ENCODE measurements at places on chromosomes 12 and 14.
A peak's percentile ranks its signal among the peaks of the same experiment; 100 is the strongest.

DNA sequence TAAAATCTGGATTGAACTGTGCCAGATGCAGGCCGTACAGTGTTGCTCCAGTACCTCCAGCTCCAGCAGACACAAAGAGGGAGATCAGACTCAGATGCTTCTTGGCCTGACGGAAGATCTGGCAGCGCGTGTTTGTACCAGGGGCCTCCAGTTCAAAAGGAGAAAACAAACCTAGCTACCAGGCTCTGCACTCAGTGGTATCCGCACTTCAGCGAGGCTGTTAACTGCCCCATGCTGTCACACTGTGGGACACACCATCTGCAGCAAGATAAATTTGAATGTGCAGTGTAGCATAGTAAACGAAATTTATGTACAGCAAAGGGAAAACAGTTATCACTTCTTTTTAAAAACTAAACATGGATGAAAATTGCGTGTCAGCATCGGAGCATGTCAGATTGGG, 5.1 kb downstream of the DYNC1H1 start:
- H3K4me1 ChIP-seq, result peaks cover 37% of the 10 kb centered on the region
- DNase-seq, result no peak
- H3K27me3 ChIP-seq, result no peaks in the 10 kb centered on the region
- H3K27ac ChIP-seq, result peak overlapping the region; percentile 71
- H3K4me3 ChIP-seq, result peak overlapping the region; percentile 25
- H3K36me3 ChIP-seq, result peaks cover 27% of the 10 kb centered on the region

DNA sequence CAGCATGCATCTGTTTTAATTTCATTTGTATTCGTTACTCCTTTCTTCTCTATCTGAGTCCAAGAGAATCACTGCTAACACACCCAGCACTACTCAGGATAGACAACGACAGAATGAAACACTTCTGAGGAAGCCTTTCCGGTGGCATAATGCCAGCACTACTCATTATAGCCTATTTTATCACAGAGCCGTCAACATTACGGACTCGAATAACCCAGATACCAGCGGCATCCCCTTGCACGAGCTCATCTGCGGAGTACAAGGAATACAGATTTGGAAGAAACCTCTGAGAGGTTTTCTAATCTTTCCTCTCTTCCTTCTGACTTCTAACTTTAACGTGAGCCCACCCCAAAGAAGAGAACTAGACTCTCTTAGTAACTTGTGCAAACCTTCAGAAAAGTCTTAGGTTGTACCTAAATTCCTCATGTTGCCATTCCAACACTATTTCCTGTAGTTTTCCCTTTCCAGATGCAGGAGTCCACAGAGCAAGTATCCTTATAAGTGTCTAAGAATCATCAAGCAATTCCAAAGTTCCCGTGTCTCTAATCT, 248.1 kb downstream of the APAF1 start:
- no peaks in the 10 kb centered on the region for H3K4me1 ChIP-seq
- no peaks in the 10 kb centered on the region for H3K36me3 ChIP-seq
- DNase-seq, result no peak
- peaks cover 52% of the 10 kb centered on the region for H3K27me3 ChIP-seq

DNA sequence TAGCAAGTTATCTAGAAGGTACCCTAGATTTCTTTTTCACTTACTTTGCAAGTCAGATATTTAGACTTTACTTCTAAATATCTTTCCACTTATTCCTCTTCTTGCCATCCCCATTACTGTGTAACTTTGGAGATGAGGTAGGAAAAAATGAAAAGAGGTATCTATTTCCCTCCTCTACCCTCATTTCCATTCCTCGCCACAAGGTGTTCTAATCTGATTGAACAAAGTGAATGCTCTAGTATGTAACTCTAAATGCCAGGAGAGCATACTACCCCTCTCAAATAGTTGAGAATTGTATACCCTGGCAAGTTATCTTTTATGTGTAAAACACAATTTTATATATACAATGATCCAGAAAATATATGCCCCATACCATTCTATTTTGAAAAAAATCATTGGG, 1.7 kb upstream of the LDHB start:
- peaks cover 4% of the 10 kb centered on the region for H3K36me3 ChIP-seq
- peaks cover 10% of the 10 kb centered on the region for H3K4me1 ChIP-seq
- no peak for DNase-seq
- H3K27ac ChIP-seq, result no peak overlapping the region

DNA sequence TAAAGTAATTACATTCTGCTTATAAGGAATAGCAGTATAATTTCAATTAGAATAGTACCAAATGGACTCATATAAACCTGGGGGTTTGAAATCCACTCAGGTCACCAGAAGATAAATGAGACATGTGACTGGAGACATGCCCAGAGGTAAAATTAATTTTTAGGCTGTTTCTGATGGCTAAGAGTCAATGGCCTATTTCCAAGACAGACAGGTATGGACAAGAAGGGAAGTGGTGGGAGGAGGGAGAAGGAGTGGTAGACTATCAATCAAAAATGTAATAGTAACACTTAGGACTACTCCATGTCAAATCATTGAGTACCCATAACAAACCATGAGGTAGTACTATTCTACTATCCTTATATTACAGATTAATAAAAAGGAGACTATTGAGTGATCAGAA, 544.0 kb downstream of the GALC start:
- H3K36me3 ChIP-seq, result no peaks in the 10 kb centered on the region
- H3K27ac ChIP-seq, result no peak overlapping the region
- DNase-seq, result no peak
- no peak overlapping the region for H3K4me3 ChIP-seq
- H3K4me1 ChIP-seq, result no peaks in the 10 kb centered on the region

DNA sequence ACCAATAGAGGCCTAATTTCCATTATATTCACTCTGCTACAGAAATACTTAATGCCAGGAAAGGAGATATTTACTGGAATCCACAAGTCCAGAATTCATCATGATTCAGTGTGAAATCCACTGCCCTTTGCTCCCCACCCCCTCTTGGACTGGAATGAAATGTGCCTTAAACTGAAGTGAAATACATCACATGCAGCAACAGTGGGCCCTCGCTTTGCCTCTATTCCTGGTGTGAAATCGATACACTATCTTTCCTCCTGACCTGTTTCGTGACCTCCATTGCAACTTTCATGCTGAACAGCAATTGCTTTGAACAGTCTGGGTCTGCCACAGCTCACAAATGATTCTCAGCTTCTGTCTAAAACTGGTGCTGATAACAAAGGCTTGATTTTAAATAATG, 100.6 kb downstream of the NPAS3 start:
- H3K4me1 ChIP-seq, result no peaks in the 10 kb centered on the region
- H3K27ac ChIP-seq, result no peak overlapping the region
- DNase-seq, result no peak
- H3K4me3 ChIP-seq, result no peak overlapping the region

DNA sequence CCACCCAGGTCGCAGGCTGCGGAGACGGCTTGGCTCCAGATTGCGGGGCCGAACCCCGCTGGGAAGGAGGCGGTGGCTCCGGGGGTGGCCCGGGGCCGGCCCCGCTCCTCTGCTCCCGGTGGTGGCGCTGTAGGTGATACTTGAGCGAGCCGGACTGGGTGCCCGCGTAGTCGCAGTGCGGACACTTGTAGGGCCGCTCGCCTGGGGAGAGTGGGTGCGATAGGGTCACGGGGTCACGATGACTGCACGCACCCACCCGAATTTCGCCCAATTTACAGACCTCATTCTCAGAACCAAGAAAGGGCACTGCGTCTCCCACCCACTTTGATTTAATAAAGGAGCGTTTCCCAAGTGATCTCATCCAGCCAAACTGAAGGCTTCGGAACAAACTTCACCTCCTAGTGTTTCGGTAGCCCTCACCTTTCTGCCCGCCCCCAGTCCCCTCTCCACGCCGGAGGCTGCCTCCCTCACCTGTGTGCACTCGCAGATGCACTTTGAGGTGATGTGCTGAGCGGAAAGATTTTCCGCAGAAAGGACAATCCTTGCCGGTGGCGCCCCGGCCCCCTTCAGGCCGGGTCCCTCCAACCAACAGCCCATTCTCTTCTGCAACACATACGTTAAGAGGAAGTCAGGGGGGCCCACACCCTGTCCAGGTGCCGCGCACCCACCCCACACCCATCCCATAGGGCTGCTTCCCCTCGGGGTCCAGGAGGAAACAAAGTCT, 7.4 kb downstream of the ZNF219 start:
- peaks cover 32% of the 10 kb centered on the region for H3K4me1 ChIP-seq
- no peak overlapping the region for H3K4me3 ChIP-seq
- H3K27ac ChIP-seq, result peak overlapping the region; percentile 65
- H3K36me3 ChIP-seq, result peaks cover 3% of the 10 kb centered on the region
- no peaks in the 10 kb centered on the region for H3K27me3 ChIP-seq
- no peak for DNase-seq

GRCh38 chr12:3416670-3417069, 74.3 kb upstream of the PRMT8 start:
- peaks cover 34% of the 10 kb centered on the region for H3K27me3 ChIP-seq
- H3K36me3 ChIP-seq, result no peaks in the 10 kb centered on the region
- DNase-seq, result no peak
- no peak overlapping the region for H3K4me3 ChIP-seq
- no peak overlapping the region for H3K27ac ChIP-seq

DNA sequence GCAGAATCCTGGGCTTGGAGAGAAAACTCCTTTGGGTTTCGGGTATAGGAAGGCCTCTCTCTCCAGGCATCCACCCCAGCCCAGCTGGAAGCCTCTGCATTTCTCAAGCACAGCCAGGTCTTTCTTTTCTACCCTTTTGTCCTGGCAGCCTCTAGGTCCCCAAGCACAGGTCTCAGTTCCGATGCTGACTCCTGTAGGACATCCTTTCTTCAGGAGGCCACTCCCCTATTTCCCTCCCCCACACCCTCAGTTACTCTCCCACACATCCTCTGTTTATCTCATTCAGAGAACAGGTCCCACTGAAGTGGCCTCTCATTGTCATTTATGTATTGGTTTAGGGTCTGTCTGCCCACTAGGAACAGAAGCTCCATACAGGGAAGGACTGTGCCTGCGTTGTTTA, 352.6 kb downstream of the VRK1 start:
- H3K4me3 ChIP-seq, result no peak overlapping the region
- H3K4me1 ChIP-seq, result no peaks in the 10 kb centered on the region
- no peak overlapping the region for H3K27ac ChIP-seq
- H3K36me3 ChIP-seq, result no peaks in the 10 kb centered on the region
- DNase-seq, result no peak

DNA sequence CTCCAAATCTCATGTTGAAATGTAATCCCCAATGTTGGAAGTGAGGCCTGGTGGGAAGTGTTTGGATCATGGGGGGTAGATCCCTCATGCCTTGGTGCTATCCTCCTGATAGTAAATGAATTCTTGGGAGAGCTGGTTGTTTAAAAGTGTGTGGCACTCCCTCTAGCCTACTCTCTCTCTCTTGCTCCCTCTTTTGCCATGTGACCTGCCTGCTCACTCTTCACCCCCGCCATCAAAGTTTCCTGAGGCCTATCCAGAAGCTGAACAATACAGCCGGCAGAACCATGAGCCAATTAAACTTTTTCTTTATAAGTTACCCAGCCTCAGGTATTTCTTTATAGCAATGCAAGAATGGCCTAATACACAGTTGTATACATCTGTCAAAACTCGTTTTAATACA, 62.5 kb downstream of the BCL2L14 start:
- peaks cover 2% of the 10 kb centered on the region for H3K4me1 ChIP-seq
- no peaks in the 10 kb centered on the region for H3K36me3 ChIP-seq
- H3K27me3 ChIP-seq, result no peaks in the 10 kb centered on the region
- H3K4me3 ChIP-seq, result no peak overlapping the region

- no peaks in the 10 kb centered on the region for H3K36me3 ChIP-seq
- no peak overlapping the region for H3K4me3 ChIP-seq
- H3K4me1 ChIP-seq, result no peaks in the 10 kb centered on the region
- H3K27me3 ChIP-seq, result no peaks in the 10 kb centered on the region
These were observed 178.8 kb downstream of the DACT1 start for GRCh38 chr14:58816416-58817115.

DNA sequence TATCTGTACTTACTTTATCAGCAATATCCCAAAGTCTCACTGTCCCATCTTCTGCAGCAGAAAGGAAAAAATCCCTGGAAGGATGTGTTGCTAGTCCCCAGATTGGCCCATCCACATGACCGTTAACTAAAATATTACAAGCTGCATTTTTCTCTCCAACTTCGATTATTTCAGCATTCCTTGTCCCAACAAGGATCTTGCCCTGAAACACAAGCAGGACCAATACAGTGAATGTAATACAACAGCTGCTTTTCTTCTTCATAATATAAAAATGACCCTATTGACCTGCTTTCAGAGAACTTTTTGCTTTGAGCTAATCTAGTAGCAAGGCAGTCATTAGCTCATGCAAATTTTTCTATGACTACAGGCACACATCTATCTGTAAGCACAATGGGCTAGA, 58.3 kb downstream of the ZC3H14 start:
- peaks cover 26% of the 10 kb centered on the region for H3K36me3 ChIP-seq
- no peak overlapping the region for H3K27ac ChIP-seq
- no peak for DNase-seq
- H3K4me3 ChIP-seq, result no peak overlapping the region
- no peaks in the 10 kb centered on the region for H3K4me1 ChIP-seq

GRCh38 chr12:63152321-63152700, 1.3 kb upstream of the AVPR1A start:
- no peak for DNase-seq
- H3K27ac ChIP-seq, result no peak overlapping the region
- peaks cover 11% of the 10 kb centered on the region for H3K4me1 ChIP-seq
- peaks cover 7% of the 10 kb centered on the region for H3K36me3 ChIP-seq

DNA sequence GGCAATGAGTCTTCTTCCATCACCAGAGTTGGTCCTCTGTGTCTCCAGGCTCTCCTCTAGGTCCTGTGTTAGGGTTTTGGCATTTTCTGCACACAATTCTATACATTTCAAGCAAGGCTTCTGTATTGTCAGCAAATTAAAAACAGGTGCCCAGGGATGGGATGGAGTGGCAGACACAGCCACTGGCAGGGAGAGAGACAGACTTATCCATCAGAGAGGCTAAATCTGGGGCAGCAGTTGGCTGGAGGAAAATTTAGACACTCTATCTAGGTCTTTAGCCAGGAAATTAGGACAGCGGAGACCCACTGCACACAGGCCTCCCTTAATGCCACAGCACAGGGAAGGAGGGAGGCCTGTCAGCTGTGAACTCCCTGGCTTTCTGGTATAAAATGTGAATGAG, 20.2 kb downstream of the PLEKHD1 start:
- no peak overlapping the region for H3K27ac ChIP-seq
- no peak overlapping the region for H3K4me3 ChIP-seq
- no peaks in the 10 kb centered on the region for H3K4me1 ChIP-seq

DNA sequence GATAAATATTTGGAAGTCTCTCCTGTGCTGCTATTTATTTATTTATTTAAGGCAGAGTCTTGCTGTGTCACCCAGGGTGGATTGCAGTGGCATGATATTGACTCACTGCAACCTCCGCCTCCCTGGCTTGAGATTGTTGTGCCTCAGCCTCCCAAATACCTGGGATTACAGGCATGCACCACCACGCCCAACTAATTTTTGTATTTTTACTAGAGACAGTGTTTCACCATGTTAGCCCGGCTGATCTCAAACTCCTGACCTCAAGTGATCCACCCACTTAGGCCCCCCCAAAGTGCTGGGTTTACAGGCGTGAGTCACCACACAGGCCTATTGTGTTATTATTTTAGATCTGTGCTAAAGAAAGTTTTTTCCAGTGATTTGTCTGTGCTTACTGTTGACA, 225.2 kb downstream of the CCER1 start:
- H3K4me1 ChIP-seq, result no peaks in the 10 kb centered on the region
- no peak overlapping the region for H3K4me3 ChIP-seq
- H3K27me3 ChIP-seq, result no peaks in the 10 kb centered on the region
- H3K27ac ChIP-seq, result no peak overlapping the region
- no peaks in the 10 kb centered on the region for H3K36me3 ChIP-seq

All from stimulated activated naive B cell treated with anti-CD40 and anti-IgM and Interleukin-4, amounts not matched to agents 10 μg/mL and 1 μg/mL and 100 μg/mL, for 72 hours (primary cell).